ENCODE measurements at places on chromosomes 5 and 9.

- no peak for DNase-seq
Observed at GRCh38 chr5:14277385-14278320, 134.5 kb downstream of the TRIO start.

DNA sequence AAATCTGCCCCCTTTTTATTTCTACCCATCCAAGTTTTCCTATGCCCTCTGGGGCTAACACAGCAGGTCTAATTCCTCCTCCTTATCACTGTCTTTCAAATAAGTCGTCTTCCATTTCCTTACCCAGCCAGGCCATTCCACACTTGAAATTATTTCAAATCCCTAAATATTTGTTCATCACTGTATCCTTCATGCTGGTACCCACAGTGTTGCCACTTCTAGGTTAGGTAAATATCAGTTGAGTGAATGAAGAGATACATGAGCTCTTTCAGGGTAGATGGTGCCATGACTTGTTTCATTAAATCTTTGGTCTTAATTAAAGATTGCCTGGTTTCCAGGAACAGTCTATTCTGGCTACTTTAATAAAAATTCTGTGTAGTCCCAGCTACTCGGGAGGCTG lies 35.6 kb upstream of the ADRA1B start:
- DNase-seq: no peak

DNA sequence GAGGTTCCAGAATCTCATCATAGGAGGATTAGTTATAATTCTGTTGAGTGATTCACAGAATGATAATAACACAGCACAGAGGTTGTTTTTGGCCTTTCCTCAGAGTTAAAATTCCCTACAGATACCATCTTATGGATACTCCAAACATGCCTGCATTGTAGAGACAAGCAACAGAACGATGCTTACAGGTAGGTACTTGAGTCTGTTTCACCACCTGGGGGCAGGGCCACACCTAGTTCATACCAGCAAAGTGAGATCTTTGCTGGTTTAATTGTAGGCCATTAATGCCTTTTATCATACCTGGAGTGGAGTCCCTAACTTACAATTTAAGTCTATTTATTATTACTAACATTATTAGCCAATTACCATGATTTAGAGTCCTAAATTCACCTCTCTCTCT lies 416.5 kb upstream of the TLE4 start:
- DNase-seq: no peak

GRCh38 chr5:178786859-178787499 lies 56.5 kb upstream of the ZNF354A start:
- peak; percentile 84 for DNase-seq

DNA sequence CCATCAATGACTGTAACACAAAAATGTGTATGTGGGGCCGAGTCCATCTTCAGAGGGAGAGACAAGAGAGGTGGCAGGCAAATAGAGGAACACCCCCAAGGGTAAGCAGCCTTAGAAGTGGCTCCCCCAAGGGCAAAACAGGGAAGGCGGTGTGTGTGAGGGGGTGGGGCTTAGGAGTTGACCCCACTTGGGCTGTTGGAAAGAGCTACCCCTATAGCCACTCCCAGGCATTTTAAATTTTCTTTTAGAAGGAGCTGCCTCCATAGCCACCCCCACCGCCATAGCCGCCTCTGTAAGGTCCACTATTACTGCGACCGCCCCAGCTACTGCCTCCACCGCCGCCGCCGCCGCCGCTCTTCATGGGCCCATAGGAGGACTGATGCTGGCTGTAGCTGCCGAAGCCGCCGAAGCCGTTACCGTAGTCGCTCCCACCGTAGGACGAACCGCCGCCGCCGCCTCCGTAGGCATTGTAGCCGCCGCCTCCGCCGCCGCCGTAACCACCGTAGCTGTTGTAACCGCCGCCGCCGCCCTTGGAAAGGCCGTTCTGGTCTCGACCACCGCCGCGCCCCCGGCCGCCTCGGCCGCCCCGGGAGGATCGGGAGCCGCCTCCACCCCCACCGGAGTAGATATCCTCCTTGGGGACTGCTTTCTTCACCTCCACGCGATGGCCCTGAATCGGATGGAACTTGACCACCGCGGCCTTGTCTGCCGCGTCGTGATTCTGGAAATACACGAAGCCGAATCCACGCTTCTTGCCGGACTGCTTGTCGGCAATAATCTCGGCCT lies 1.1 kb downstream of the HNRNPA0 start:
- DNase-seq: no peak

DNA sequence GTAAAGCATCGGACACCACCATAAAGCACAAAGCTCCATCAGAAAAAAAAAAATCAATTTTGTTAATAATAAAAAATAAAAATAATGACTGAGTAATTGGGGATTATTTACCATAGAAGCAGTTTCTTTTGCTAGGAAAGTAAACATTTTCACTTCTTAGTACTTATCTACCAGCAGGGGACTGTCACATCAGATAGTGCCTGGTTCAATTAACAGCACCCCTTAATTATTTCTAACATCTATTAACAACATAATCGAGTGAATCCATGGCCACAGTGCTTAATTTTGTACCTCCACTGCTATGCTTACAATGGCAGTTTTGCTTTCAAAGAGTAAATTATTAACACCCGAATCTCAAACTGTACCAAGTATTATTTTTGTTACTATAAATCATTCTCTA lies 221.7 kb downstream of the SMARCA2 start:
- no peak for DNase-seq

GRCh38 chr5:8581047-8581446 lies 712.1 kb downstream of the MTRR start:
- no peak for DNase-seq

GRCh38 chr5:91271999-91272398 lies 111.1 kb downstream of the ARRDC3 start:
- DNase-seq: no peak

DNA sequence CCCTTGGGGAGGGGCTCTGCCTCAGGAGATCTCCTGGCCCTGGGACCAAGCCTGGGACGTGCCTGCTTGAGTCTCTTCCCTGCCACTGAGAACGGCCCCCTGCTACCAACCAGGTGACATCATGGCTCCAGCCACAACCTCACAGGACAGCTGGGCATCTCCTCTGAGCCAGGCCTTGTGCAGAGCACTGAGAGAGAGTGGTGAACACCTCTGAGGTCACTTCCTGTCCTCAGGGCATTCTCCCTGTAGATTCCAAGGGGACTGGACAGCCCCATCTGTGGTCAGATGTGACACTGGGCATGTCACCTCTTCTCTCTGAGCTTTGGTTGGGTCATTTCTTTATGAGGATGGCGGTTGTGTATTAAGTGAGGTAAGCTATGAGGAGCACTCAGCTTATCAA lies 172.0 kb downstream of the MELK start:
- no peak for DNase-seq

- no peak for DNase-seq
Observed at GRCh38 chr5:6943197-6944112, 230.2 kb downstream of the TENT4A start.

- no peak for DNase-seq
Observed at GRCh38 chr5:17925276-17925675, 291.0 kb downstream of the TAF11L14 start.

- DNase-seq: no peak
Observed at GRCh38 chr9:135214706-135215105, 127.2 kb downstream of the OLFM1 start.

DNA sequence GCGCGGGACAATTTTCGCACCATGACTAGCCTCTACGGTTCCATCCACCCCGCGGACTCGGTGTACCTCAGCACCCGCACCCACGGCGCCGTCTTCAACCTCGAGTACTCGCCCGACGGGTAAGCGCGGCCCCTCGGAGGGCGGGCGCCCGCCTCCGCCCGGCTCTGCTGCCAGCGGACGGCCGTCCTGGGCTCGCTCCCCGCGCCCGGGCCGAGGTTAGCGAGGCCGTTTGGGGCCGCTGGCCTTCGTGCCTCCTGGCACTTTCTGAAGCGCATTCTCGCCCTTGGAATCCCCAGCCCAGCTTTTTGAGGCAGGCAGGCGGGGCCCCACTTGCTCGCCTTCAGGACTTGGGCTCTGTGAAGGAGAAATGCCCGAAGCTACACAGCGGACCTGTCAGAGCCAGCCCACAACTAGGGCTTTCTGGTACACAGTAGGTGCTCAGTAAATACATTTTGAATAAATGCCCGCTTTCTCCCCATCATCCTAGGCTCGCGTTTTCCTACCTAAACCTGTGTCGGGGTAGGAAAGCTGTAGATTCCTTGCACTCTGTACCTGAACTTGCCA lies 772 bp downstream of the DCAF10 start:
- no peak for DNase-seq

DNA sequence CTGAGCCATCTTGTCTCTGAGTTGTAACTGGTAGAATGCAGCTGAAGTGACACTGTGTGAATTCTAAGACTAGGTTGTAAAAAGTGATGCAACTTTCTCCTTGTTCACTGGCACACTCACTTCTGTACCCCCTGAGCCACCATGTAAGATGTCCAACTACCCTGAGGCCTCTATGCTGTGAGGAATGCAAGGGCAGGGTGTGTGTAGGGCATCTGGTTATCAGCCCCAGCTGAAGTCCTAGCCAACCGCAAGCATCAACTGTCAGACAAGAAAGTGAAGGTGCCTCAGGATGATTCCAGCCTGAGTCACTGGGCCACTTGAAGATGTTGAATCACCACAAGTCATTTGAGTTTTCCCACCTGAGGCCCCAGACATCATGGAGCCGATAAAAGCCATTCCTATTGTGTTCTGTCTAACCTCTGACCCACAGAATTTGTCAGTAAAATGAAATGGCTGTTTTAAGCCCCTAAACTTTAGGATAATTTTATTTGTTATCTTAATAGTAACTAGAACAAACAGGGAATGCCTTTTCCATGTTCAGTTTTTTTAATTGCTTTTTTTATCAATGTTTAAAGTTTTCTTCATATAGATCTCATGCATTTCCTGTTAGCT lies 18.7 kb upstream of the RHOBTB3 start:
- DNase-seq: peak; percentile 49

DNA sequence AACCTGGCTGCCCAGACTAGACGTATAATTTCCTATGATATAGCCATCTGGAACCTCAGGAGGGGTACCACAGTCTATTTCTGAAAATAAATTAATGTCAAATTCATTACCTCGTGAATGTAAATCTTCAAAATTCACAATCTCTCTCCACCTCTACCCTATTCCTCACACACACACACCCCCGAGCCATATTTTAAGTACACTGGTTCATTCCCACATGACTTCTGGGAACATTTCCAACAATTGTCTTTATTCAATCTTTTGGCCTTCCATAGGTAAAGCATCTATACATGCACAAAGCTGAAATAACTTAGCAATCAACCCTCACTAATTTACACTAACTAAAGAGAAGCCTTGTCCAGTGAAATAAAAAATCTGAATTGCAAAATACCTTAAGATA lies 32.7 kb downstream of the SUSD1 start:
- no peak for DNase-seq

- DNase-seq: no peak
Observed at GRCh38 chr5:165209101-165209727, 1703.8 kb downstream of the MAT2B start.

DNA sequence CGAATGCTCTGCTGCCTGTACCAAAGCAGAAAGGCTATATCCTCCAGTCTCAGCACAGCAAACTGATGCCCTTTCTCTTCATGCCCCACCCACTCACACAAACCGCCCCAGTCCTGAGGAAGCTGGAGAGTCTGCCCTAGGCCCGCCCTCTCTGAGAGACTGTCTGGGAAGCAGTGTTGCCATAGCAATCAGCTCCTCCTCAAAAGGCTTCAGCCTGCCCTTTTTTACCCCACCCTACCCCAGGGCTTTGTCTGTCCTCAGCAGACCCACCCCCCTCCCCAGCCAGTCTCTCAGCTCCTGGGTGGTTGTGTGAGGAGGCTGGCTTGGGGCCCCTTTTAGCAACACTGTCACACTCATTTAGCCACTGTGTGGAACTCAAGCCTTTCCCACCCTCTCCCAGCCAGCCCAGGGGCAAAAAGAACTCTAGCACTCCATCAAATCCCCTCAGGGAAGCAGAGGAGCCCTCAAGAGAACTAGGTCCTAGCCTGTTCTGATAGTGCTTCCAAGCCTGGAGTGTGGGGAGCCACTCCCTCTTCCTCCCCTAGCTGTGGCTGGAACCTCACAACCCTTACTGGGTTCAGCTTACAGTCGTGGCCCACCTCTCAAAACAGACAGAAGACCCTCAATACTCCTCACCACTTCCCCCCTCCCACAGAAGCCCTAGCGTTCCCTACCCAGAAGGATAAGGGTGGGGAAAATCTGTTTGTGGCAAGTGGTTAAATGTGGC lies 1.4 kb downstream of the ATOSB start:
- no peak for DNase-seq

GRCh38 chr5:108521011-108521700 lies 139.3 kb upstream of the FBXL17 start:
- DNase-seq: no peak

DNA sequence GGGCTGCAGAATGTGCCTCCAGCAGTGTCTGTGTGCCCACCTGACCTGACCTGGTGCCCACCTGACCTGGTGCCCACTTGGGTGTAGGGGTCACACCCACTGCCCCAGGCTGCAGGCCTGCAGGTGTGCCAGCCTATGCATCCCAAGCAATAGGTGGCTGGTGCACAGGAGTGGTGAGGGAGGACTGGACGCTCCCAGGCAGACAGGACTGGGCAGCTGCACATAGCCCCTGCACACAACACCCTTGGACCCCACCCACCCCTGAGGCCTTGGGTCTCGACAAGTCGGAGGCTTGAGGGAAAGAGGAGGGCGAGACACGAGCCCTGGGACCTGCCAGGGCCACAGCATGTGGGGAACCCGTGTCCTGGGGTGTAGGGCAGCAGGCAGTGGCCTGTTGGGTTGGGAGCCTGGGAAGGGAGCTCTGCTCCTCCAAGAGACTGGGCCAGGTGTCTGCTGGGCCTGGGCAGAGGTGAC lies 10.8 kb upstream of the NRARP start:
- no peak for DNase-seq

DNA sequence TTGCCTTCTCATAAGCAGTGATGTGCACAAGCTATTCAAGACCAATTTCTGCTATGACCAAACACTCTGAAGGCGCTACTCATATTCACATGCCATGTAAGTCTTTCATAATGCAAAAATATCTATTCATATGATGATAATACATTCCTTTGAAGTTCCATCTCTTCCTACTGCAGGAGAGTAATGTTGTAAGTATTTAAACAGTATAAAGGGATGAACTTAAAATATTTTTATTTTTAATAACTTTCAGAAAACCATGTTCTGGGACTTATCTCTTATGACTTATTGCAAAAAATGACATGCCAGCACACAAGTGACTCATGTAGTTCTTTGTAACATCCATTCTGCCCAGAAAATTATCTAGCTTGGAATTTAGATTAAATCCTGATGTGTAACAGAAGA lies 376.4 kb downstream of the KCTD16 start:
- DNase-seq: no peak

DNA sequence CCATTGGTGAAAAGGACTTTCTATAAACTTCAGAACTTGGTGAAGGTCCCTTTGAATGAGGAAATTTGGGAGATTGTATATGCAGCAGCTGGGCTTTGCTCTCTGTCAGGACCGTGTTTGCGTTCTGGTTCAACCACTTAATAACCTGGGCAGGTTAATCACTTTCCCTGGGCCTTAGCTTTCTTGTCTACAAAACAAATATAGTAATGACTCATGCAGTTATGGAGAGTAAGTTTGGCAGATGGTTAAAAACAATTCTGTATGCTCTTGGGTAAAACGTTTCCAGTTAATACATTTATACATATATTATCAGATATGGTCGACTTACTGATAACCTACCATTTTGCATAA lies 197.0 kb downstream of the ARHGEF28 start:
- DNase-seq: no peak

GRCh38 chr5:34857161-34857560 lies 18.2 kb downstream of the TTC23L start:
- no peak for DNase-seq
